ENCODE measurements at places on chromosomes 6 and 20.
A peak's percentile ranks its signal among the peaks of the same experiment; 100 is the strongest.

GRCh38 chr6:31829633-31830283 is 2.2 kb downstream of the HSPA1B start:
- no peak for DNase-seq

GRCh38 chr20:6265204-6265904 is 142.5 kb upstream of the FERMT1 start:
- no peak for DNase-seq

- DNase-seq, result peak; percentile 58
These were observed 197.4 kb upstream of the PRSS16 start for GRCh38 chr6:27049863-27050781.

DNA sequence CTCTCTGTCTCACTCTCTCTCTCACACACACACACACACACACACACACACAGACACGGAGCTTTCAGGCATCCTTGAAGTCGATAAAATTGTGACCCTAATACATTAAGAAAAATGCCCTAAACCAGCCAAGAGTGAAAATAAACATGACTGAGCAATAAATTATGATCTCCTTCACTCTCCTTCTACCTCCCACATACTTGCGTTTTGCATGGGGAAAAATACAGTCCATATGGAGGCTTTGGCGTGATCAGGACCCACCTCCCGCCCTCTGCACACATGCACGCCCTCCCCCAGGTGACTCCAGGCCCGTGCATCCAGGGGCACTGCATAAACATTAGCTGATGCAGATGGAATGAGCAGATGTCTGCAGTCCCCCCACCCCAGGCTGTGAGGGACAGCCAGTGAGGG is 114.2 kb upstream of the JARID2 start:
- no peak for DNase-seq

DNA sequence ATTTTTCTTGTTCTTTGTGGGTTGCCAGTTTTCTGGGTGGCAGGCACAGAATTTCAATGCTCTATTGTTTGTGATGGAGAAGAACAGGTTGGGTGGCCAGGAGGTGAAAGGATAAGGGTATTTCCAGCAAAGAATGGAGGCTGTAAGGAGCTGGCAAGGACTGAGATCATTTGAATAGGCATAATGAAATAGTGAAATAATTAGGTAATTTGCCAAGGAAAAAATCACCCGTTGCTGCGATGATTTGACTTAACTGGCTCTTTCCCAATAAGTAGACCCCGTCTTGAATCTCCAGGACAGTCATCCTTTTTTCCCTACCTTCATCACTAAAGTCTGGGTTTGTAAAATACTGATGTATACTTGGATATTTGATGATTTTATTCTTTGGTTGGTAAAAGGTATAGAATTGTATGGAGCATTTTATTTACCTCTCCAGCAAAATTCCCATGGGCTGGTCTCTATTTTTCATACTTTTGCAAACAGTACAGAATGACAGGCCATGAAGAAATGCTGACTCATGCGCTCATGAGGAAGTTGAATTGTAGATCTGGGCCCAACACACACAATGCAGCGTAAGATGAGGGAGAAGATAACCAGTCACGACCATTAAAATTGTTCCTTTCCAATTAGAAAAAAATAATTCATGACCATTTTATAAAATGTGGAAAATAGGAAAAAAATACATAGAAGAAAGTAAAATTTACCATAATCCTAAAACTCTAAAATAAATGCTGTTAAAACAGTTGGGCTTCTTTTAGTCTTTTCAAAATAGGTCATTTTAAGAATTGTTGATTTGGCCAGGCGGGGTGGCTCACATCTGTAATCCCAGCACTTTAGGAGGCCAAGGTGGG is 2.4 kb upstream of the GCNT2 start:
- DNase-seq, result no peak

GRCh38 chr6:132298344-132298949 is 102.8 kb downstream of the MOXD1 start:
- no peak for DNase-seq

DNA sequence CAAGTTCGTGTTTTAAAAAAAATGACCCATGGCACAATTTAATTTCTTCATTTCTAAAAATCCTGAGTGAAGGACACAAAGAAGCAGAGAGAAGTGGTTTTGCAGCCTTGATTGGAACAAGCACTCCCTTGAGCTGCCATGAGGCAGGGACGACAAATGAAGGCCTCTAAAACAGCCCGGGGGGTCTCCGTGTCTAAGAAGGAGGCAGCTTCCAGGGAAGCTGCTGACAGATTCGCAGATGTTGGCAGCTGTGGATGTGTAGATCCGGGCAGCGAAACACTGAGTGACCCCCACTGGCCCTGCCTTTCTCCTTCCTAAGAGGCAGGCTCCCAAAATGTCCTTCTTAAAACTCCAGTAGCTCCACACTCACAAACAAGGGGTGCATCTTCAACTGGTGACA is 9.6 kb upstream of the LBP start:
- DNase-seq, result no peak

DNA sequence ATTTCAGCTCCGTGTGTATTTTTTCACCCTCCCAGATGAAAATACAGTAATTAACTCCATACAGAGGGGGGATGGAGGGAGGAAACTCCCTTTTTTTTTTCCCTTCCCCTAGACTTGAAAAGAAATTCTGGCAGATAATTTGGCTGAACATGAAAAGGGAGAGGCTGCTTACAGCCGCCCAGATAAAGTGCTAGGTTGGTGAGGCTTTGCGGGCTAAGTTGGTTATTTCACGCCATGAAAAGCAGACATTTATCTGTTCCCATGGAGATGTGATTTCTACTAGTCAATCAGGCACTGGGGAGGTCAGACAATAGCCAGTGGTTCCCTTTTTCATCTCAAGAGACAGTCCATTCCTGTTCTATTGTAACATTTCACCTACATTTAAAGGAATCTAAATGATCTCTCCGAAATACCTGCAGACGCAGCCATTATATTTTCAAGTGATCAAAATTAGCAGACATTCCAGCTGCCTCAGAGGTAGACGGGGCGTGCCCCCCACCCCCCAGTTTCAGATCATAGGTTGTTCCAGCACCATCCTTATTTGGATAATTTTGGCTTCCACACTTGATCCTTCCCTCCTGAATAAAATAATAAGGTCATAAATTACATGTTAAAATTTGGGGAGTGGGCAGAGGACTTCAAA is 143.9 kb upstream of the ZNF217 start:
- DNase-seq, result no peak

All from ecto neural progenitor cell (in vitro differentiated cells).